ENCODE measurements at places on chromosomes 16 and 17.

- DNase-seq: no peak
Measured at GRCh38 chr17:27492470-27492869, 36.2 kb downstream of the KSR1 start.

- DNase-seq: no peak
Measured at GRCh38 chr17:45923511-45924268, 29.3 kb downstream of the MAPT start.

GRCh38 chr16:81595629-81596292 is 151.2 kb downstream of the CMIP start:
- DNase-seq: peak; percentile 35

DNA sequence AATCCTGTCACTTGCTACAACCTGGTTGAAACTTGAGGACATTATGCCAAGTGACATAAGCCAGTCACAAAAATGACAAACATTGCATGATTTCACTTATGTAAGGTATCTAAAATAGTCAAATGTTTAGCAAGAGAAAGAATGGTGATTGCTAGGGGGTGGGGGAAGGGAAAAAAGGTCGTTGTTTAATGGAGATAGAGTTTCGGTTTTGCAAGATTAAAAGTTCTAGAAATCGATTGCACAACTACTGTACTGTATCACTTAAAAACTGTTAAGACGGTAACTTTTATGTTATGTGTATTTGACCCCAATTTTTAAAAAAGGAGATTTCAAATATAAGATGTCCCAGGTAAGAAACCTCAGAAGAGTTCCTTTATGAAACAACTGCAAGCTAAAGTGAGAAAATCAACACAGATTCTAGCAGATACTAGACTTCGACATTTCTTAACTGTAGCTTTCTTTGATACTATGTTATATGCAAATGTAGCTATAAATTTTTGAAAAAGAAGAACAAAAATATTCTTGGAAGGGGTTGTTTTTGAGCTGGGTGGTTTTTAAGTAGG is 5.9 kb downstream of the MEOX1 start:
- DNase-seq: peak; percentile 23

DNA sequence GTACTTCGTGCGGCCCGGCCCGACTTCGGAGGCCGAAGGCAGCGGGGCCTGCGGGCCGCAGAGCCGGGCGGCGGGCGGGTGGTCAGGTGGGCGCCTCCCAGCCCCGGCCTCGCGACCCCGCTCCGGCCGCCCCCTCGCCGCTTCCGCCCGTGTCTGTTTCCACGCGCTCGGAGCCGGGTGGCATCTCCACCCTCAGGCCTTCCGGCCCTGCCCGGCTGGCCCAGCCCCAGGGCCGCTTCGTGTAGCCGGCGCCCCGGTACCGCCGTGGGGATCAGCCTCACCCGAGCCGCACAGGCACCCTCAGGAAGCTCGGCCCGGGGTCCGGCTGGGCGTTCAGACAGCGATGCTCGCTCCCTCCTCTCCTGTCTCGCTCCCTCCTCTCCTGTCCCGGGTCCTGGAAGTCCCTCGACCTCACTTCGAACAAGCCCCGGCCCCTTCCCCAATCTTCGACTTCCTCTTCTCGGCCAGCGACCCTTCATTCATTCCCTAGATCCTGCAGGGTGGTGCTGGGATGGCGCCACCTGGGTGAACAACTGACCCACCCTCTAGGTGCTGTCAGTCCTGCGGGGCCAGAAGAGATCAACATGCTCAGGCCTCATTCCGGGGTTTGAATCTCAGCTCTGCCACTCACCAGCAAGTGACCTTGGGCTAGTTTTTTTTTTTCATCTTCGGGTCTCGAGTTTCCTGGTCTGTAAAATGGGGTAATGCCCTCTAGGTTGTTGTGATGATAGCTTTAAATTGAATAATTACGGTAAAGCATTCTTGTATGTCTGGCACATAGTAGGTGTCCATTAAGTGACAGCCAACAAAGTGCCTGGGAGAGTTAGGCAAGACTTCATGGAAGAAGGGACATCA is 610 bp downstream of the VPS4A start:
- DNase-seq: peak; percentile 47

DNA sequence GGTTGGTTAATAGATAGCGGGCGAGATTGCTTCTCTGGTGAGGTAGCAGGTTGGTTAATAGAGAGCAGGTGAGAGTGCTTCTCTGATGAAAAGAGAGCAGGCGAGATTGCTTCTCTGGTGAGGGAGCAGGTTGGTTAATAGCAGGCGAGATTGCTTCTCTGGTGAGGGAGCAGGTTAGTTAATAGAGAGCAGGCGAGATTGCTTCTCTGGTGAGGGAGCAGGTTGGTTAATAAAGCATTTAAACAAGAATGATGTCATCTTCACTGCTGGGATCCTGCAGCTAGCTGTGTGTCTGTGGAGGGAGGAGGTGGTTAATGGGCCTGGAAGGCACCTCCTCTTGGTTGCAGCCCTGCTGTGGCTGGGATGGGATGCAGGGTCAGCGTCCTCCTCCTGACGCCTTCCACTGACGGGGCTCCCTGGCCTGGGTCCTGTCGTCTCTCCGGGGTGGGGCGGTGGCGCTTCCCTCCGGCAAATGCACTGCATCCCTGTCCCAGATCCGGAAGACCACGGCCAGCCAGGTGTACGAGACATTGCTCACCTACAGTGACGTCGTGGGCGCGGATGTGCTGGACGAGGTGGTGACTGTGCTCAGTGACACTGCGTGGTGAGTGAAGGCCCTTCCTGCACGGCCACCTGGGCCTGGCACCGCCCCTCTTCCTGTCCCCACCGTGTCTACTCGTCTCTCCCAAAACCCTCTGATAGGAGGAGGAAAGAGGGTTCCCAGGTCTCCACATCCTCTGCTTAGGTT is 99.2 kb upstream of the ZNF750 start:
- no peak for DNase-seq

DNA sequence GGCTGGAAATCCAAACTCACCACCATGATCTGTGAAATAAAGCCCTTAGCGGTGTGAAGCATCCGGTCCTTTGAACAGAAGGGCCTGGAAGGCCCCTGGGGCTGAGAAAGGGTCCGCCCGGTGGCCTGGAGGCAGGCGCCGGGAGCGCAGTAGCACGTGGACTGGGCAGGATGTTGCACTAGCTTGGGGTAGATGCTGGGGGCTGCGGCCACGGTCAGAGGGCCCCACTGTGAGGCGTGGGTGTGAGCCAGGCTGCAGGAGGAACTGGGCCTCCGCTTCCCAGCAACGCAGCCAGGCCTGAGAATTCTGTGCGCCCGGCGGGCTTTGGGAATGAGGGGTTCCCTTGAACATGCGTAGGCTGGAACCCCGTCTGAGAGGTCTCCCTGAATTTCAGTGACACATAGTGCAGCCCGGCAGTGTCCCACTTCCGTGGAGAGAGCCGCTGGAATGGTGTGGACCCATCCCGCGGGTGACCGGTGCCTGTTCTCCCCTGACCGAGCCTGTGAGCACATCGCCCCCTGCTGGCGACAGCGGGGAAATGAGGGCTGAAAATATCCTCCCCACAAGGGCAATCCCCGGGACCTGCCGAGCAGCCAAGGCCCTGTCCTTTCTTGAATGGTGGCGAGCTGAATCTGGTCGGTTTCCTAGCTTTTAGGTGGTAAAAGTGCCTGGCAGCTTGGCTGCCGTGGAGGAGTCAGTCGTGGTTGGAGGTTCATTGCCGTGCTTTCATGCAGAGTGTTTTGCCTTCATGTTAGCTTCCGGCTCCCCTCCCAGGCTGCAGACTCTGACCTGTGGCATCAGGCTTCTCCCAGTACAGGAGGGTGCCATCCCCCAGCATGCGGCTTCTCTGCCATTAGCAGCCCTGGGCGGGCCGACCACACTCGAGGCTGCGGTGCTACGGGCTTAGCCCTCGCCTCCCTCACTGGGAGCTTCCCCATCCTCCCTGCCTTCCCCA is 43.8 kb downstream of the DNAJA2 start:
- peak; percentile 60 for DNase-seq

DNA sequence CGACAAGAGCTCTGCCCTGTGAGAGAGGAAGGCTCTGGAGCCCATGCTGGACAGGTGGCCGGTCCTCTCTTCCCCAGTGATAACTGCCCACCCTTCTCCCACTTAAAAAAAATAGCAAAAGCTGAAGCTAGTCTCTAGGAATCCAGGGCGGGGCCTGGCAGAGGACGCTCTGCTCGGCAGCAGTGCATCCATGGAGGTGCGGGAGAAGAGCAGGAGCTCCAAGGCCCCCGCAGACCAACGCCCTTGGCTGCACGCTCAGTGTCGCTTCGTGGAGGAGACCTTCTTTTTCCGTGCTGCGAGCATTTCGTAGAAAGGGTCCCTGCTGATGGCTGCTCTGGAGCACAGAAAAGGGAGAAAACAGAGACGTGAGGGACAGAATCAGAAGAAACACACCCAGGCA is 98.6 kb upstream of the DNAH17 start:
- DNase-seq: no peak

DNA sequence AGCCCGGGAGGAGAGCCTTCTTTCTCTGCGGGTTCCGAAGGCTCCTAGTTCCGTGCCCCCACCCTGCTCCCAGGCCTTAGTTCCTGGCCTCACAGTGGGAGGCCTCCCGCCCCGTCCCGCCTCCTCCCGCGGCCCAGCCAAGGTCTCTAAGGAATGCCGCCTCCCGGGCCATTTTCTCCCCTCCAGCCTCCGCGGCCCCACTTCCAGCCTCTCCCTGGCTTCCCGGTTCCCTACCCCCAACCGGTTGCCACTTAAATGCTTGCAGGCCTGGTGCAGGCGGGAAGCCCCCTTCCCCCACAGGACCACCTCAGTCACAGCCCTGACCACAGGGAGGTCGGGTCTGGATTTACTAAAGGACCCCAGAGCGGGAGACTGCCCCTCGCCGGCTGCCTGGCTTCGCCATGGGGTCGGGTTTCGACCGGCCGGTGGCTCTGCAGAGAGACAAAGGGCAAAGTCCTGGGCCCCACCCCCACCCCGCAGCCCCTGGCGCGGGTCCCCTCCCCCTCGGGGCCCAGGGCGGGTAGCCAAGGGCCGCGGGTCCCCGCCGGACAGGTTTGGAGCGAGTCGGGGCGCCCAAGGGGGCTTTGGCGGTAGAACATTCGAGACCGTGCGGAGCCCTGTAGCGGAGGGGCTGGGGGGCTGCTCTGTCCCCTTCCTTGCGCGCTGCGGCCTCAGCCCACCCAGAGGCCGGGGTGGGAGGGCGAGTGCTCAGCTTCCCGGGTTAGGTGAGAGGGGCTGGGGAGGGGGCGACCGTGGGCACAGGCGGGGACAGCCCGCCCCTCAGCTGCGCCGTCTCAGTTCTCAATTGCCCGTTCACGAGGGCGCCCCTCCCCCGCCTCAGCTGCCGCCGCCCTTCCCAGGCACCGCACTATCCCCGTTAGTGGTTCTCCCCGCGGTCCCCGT is 16.4 kb downstream of the IGF2BP1 start:
- DNase-seq: no peak

DNA sequence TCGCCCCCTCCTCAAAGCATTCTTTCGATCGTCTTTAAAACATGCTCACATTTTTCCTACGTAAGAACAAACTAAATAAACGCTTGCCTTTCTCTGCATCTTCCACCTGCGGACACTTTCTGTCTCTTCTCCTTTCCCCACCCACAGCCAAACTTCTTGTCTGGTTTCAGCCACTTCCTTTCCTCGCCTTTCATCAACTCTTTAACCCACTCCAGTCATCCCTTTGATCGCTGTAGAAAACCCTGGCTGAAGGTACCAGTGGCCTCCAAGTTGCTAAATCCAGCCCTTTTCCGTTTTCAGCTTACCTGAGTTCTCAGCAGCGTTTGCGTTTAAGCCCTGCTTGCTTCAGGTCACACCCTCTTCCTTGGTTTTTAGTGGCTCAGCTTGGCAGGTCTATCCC is 483 bp downstream of the RPA1 start:
- peak; percentile 44 for DNase-seq

DNA sequence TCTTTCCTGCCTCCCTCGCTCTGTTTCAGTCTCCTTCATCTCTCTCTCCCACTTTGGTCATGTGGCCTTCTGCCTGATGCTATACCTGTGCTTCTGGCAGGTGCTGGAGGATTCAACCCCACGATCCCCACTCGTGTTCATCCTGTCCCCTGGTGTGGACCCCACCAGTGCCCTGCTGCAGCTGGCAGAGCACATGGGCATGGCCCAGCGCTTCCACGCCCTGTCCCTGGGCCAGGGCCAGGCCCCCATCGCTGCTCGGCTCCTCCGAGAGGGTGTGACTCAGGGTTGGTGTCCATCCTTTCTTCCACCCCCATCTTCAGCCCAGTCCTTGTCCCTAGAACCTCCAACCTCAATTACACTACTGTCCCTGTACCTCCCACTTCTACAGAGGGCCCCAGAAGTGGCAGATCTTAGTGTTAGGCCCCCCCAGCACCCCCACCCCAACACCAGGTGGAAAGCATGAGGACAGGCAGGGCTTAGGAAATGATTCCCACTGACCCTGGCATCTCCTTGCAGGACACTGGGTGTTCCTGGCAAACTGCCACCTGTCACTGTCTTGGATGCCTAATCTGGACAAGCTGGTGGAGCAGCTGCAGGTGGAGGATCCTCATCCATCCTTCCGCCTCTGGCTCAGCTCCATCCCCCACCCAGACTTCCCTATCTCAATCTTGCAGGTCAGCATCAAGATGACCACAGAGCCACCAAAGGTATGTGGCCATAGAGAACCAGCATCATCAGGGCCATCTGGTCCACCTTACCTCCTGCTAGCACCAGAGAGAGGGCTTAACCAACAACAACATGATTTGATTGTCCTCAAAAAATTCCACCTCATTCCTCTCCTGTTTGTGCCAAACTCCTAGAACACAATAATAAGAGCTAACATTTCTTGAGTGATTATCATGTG is 9.7 kb upstream of the KDM6B start:
- no peak for DNase-seq

DNA sequence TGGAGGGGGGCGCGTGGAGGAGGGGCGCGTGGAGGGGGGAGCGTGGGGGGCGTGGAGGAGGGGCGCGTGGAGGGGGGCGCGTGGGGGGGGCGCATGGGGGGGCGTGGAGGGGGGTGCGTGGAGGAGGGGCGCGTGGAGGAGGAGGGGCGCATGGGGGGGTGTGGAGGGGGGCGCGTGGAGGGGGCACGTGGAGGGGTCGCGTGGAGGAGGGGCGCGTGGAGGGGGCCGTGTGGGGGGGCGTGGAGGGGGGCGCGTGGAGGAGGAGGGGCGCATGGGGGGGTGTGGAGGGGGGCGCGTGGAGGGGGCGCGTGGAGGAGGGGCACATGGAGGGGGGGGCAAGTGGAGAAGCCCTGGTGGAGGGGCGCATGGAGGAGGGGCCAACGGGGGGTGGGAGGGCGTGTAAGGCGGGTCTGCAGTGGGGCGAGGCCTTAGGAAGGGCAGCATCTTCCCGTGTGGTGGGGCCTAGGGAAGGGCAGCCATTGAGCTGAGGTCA is 7.3 kb downstream of the MSLN start:
- DNase-seq: no peak

DNA sequence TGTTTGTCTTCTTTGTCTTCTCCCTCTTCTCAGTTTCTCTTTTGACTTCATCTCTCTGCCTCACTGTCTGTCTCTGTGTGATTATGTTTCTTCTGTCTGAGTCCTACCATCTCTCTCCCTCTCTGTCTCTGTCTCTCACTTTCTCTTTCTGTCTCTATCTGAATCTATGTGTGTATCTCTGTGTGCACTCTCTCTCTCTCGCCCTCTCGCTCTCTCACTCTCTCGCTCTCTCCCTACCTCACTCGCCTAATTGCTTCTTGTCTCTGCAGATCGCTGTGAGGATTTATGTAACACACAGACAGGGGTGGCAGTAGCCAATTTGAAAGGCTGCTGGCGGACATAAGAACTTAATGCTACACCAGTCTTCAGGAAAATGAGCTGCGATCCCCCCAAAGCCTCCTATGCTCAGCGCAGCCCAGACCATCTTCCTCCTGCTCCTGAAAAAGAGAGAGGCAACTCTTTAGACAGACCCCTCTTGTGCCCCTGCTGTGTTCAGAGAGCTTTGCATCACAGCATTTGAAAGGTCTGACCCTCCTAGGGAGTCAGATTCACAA is 140.9 kb downstream of the CCT6B start:
- no peak for DNase-seq
